ENCODE measurements at places on chromosomes 5 and 9.

DNA sequence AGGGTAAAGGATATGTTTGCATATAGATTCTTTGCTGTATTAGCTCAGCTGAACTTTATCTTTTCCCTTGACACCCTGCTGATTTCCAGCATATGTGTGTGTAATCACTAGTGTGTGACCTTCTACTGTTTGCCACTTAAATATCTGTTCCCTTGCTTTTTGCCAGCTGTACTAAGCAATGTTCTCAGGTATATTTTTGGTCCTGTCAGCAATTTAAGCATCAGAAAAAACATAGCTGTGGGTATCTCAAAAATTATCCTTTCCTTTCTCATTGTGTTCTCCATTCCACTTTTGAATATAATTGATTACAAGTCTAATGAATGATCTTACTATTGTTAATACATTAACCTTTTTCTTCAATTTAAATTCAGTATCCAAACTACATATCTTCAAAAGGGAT is 59.2 kb upstream of the CDH10 start:
- DNase-seq: no peak

DNA sequence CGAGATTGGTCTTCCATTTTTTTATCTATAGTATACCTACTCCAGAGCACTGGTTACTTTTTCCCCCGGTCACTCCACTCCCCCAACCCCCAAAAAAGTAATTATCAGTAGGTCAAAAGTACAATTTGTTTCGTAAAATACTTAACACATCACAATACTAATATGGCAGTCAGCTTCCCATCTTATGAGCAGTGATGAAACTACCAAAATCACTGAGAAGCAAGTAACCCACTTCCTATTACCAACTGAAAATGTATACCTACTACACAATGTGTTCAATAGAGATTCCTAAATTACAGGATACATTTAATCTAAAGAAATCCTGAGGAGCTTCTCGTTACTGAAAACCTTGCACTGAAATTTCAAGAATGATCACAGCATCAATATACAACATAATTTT is 1.9 kb downstream of the CERT1 start:
- DNase-seq: no peak

DNA sequence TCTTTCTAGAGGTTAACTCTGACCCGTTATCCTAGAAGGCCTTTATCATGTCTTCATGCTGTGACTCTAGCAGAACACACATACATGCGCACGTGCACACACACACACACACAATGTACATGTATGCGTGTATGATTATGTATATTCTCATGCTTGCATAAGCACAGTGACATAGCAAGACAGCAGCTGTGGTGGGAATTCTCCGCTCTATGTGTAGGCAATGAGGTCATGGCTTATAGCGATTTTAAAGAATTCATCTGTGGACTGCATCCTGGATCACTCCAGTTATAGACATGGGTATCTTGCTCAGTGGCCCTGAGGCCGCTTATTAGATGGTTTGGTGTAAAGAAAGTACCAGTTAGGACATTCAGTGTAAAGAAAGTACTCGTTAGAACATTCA is 106.2 kb downstream of the FBXL7 start:
- DNase-seq: no peak

DNA sequence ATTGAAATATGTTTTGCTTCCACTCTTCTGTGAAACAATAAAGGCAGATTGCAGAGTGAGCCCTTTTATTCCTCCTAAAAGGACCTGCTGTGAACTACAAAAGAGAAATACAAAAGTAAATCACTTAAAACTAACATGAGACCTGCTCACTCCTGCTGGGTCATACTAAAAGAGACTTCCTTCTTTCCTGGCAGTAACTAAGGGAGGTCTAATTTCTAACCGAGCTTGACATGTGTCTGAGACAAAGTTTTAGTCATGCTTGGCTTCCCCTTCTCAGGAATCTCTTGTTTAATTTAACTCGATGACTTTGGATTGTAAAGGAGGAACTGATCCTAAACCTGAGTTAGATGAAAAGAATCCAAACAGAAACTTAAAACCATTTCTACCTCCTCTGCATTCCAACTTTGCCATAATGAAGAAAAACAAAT is 86.4 kb upstream of the CDH6 start:
- DNase-seq: no peak

GRCh38 chr5:148395031-148395430 is 11.3 kb downstream of the FBXO38 start:
- DNase-seq: no peak

DNA sequence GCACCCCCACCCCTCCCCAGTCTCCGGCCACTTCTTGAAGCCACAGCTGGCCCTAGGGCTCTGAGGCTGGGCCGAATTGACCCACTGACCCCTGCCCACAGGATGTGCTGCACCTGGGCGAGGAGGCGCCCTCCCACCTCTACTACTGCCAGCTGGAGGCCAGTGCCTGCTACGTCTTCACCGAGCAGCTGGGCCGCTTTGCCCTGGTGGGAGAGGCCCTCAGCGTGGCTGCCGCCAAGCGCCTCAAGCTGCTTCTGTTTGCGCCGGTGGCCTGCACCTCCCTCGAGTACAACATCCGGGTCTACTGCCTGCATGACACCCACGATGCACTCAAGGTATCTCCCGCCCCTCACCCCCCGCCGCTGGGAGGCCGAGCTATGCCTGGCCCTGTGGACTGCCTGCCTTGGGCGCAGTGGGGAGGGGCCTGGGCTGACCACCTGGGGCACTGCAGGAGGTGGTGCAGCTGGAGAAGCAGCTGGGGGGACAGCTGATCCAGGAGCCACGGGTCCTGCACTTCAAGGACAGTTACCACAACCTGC is 21.3 kb downstream of the HK3 start:
- DNase-seq: no peak

DNA sequence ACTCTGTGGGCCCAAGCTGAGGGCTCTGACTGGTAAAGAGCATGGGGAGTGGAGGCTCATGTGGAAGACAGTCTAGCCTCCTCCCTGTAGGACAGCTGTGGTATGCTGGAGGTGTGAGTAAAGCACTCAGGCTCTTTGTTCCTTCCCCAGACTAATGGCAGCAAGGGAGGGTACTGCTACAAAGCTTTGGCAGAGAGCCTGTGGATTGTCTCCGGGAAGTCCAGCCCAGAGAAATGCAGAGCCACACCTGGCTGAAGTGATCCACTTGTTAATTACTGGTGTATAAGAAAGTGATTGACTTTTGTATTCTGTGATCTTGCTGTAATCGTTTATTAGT is 161.7 kb downstream of the OXCT1 start:
- DNase-seq: no peak

- DNase-seq: no peak
Observed at GRCh38 chr9:114263853-114264510, 58.9 kb upstream of the ORM1 start.

- no peak for DNase-seq
Observed at GRCh38 chr5:88889189-88890069, 6.4 kb upstream of the MEF2C start.

DNA sequence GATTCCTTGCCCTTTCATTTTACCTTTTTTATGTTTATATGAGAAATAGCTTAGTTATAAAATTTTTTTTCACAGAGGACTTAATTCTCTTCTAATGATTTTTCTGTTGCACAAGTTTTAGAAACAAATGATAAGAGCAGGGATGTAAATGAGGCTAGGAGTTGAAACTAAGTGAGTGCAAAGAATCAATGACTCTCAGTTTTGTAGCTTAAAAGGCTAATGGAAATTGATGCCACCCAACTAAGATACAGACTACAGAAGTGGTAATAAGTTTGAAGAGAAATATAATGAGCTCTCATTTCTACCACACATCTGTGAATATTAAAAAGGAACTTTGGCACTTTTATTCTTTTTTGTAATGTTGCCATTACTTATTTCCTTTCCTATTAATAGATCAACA is 105.1 kb downstream of the LURAP1L start:
- no peak for DNase-seq

GRCh38 chr5:91123901-91124300 is 259.2 kb downstream of the ARRDC3 start:
- DNase-seq: no peak

DNA sequence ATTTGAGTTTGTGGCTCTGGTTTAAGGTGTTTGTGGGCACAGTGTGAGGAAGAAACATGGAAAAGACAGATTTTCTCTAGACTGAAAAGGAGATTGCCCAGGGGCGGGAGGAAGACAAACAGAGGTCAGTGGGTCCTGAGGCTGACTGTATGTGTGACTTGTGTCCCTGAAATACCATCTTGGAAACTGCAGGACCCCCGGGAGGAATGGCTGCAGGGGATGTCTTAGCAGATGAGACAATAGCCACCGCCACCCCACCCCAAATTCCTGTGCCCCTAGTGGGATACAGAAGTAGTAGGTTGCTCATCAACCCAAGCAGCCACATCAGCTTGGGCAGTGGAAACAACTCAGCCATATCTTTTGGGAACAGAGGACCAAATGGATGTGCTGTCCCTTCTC is 1.7 kb upstream of the PSAT1 start:
- DNase-seq: no peak

- DNase-seq: peak; percentile 53
Observed at GRCh38 chr5:135977375-135977928, 22.7 kb upstream of the LECT2 start.

DNA sequence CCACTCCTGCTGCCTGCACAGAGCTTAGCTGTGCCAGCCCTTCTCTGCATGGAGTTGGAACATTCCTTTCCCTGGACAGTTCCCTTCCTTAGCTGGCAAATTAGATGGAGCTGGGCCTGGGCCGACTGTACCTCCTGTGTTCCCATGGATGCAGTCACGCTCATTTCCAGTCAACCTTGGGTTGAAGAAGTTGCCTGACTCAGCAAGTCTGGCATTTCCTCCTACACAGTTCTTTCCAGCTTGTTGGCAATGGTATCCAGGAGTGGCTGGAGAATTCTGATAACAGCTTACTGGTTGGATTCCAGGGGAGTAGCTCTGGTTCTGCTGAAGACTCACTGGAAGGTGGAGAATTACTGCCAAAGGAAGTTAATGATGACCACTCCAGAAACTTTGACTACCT is 9.2 kb upstream of the TAF1L start:
- no peak for DNase-seq

DNA sequence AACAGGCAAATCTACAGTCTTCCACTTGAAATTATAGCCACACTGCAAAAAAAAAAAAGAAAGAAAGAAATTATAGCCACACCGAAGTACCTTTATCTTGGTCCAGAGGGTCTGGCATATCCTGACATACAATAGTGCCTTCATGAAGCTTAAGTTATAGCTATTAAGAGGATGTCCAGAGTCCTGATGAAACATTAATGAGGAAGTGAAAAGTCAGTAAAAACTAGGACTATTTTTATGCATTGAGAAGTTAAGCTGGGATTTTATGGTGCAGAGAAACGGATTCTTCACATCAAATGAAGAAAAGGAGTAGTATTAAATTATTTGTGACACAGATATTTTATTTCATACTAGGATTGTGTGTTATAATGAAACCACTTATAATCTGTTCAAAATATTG is 123.9 kb downstream of the SV2C start:
- DNase-seq: no peak

DNA sequence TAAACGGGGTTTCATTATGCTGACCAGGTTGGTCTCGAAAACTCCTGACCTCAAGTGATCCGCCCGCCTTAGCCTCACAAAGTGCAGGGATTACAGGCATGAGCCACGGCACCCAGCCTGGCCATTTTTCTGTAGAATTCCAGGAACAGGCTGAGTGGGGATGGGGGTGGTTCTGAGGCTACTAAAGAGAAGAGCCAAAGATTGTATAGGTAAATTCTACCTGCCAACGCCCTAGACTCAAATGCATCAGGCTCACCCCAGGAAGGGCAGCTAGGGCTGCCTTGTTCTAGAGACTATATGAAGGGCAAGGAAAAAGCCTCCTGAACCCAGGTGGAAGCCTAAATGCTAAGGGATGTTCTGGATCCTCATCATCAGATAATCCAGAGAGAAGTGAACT is 1.6 kb upstream of the C5orf52 start:
- no peak for DNase-seq

GRCh38 chr9:19184144-19184917 is 46.2 kb upstream of the DENND4C start:
- peak; percentile 94 for DNase-seq

DNA sequence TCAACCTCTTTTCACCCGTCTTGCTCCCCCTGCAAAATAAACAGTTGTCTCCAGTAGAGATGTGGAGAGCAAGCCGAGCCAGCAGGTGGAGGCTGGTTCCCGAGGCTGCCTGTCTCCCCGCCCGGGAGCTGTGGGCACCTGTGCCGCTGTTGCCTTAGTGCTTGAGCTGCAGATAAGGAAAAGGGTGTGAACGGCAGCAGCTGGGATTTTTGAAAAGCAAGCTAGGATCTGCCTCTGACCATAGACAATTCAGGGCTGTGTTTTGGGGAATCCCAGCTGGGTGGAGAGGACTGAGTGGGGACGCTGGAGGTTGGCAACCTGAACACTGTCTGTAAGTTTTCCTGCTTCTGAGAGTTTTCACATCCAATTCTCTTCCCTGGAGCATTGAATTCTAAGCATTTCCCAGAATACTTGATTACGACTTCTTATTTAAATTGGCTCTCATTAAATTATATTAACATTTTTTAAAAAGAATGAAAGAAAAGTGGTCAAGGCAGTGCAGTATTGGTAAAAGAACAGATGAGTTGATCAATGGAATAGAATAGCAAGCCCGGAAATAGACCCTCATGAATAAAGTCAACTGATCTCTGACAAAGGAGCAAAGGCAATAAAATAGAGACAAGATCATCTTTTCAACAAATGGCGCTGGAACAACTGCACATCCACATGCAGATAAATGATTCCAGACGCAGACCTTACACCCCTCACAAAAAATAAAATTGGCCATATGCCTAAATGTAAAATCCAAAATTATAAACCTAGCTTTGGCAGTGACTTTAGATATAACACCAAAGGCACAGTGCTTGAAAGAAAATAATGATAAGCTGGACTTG is 9.7 kb downstream of the WNK2 start:
- no peak for DNase-seq

- DNase-seq: no peak
Observed at GRCh38 chr9:108924466-108924865, 9.5 kb downstream of the ELP1 start.

GRCh38 chr5:173858670-173859407 is 29.3 kb upstream of the CPEB4 start:
- DNase-seq: no peak

GRCh38 chr9:81032030-81032572 is 657.2 kb downstream of the TLE1 start:
- no peak for DNase-seq

- DNase-seq: no peak
Observed at GRCh38 chr9:34579104-34579807, 10.3 kb downstream of the CNTFR start.
